ENCODE measurements at places on chromosomes 6 and 20. TPM values are rescaled to one million over a fixed set of nuclear protein-coding genes. Genes with fewer than 3 reads are reported as not detected.

GRCh38 chr6:98653179-98653578 is 181.2 kb upstream of the POU3F2 start:
- DNase-seq = no peak

GRCh38 chr6:107666981-107667601 is 157.0 kb downstream of the SCML4 start:
- DNase-seq = no peak

- no peak for DNase-seq
Measured at GRCh38 chr6:15021074-15021473, 224.8 kb upstream of the JARID2 start.

The ECT2L gene
- polyA plus RNA-seq = 0.35 TPM

GRCh38 chr6:157731221-157731620 is 91.8 kb upstream of the SNX9 start:
- DNase-seq = no peak

The BNIP5 gene
- polyA plus RNA-seq = 0.16 TPM

The TMEM170B gene
- 10.5 TPM for polyA plus RNA-seq

DNA sequence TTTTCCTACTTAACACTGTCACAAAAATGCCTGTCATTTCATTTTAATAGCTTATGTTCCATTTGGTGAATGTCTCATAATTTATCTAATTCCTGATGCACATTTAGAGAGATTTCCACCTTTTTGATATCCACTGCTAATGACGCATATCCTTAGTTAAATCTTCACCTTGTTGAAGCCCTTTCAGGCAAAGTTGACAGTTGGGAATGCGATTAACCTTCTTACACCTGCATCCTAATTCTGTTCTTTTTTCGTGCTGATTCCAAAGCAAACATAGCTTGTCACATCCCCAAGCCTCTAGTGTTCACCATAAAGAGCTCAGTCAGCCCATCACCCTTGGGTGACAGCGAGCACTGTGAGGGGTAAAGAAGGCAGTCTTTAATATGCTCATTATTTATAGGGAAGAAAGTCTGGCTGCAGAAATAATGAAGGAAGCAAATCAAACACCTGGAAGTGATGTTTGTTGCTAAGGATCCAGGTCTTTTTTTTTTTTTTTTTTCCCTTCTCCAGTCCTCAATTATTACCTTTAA is 205.6 kb downstream of the DTNBP1 start:
- DNase-seq = no peak

DNA sequence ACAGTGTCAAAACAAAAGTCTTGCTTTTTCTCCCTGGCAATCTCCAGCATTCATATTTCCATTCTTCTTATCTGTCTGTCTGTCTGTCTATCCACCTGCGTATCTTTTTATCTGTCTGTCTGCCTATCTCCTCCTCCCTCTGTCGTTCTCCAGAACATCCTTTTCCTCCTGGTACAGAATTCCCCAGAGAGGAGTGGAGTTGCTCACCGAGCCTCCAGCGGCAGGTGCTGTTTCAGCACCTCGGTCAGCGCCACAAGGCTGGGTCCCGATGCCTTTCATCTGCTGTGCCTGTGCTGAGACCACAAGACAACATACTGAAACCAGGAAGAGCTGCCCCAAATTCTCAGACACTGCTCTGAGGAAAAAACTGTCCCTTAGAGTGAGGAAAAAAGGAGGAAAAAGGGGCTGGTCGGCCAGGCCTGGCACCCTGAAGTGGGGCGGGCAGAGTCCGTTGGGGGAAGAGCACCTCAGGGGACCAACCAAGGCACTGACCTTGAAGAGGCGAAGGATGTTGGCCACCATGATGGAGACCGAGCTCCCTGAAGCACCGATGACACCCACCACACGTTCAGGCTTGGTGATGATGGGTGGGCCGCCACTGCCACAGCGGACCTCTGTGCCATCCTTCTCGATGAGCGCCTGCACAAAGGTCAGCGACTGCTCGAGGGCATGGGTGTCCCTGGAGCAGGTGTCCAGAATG is 13.3 kb downstream of the GRM4 start:
- peak; percentile 64 for DNase-seq

The RIMS4 gene
- 0.70 TPM for polyA plus RNA-seq

DNA sequence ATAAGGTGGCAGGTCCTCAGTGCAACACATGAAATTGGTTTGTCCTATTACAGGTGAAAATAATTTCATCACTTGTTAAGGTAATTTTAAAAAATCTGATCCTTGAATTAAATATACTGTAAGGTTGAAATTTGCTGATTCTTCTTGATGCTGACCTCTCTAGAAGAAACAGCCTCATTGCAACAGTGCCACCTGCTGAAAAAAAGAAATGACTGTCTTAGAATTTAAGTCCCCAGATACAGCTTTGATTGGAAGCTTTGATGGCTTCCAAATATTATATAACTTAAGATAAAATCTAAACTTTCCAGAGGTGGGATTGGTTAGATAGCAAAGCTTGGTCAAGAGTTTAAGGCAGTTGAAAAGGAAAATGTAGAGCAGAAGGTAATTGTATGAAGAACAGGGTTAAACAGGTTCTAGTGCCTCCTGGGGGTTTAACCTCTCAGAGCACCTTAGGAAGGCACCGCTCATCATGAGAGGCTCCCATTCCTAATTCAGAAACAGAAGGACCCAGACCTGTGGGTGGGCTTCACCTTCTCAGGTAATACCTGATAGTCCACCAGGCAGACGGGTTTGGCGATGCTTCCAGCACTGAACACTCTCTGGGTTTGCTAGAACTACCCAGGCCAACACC is 401.0 kb downstream of the PAX1 start:
- DNase-seq = peak; percentile 42

The FKBP5 gene
- polyA plus RNA-seq = 24.9 TPM

DNA sequence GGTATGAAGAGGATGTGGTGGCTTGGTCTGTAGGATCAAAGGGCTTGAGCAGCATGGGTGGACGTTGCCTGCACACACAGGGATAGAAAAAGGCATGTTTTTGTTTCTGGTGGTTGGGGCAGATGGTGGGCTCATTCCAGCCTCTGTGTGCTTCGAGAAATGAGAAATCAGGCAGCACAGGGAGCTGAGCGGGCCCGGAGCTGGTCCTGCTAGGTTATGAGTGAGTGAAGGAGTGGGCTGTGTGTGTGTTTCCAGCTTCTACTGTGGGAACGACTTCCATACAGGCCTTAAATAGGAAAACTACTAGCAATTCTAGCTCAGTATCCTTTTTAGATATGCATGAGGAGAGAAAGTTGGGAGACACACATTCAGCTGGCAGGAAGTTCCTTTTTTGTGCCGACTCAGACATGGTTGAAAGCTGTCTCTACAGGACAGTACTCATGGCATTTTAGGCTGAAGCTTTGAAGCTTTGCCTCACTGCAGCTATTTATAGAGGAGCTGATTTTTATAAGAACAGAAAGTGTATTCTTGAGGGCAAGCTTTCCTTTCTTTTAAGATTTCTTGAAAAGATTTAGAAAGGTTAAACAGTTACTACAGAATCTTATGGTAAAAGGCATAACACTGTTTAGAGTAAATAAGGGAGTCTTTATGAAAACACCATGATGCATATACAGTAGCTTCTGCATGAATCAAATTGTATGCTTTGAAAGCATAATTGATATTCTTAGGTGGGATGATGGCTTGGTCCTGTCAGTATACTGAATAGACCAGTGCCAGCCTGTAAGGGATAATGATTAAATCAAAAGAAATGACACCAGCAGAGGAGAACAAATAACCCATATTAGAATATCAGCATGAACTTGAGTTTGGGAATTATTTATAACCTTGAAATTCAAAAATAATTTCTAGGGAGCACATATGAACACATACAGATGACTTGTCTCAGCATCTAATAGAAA is 104.0 kb upstream of the MAN1A1 start:
- no peak for DNase-seq

The PRDM1 gene
- polyA plus RNA-seq = 2.1 TPM

- DNase-seq = no peak
Measured at GRCh38 chr6:53703047-53703446, 37.5 kb upstream of the KLHL31 start.

The DLK2 gene
- 1.6 TPM for polyA plus RNA-seq

DNA sequence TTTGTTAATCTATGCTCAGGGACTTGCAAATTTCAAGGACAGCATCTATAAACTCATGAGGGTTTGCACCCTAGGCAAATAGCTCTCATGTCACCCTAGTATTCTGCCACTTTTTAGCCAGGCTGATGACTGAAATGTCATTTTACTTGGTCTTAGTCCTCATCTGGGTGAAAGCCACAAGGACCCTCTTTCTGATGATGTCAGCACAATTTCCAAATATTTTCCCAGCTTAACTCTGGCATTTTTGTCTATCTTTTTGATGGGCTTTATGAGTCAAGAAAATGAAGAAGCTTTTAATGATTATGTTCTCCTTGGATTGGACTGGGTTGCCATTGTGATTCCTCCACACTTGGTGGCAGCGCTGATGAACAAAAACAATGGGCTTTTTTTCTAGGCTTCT is 420.1 kb upstream of the BTBD3 start:
- DNase-seq = no peak

The SUMO4 gene
- 1.4 TPM for polyA plus RNA-seq

DNA sequence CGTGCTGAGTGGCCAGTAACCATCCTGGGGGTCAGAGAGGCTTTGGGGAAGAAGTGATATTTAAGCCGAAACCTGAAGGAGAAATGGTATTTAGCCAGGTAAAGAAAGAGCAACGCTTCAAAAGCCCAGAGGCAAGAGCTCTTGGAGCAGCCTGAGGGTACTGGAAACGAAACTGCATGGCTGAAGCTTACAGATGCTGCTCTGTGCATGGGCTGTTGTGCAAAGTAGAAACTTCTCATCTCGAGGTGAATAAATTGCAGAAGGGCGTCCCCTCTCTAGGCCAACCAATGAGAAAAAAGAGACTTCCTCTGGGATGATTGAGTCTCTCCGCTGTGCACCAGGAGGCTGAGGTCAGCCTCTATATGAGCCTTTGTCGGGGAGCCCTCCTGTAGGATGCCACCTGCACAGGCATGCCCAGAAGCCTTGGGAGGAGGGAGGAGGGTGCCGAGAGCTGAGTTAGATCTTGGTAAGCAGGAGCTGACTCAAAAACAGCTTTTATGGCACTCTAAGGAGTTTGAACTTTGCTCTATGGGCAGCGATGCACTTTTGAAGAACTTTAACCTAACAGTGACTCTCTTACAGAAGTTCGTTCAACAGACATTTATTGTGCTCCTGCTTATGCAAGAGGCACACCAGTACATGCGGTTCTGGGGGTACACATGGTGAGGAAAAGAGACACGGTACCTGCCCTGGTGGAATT is 61.6 kb upstream of the EDN1 start:
- DNase-seq = no peak

The IL20RA gene
- 2.6 TPM for polyA plus RNA-seq

DNA sequence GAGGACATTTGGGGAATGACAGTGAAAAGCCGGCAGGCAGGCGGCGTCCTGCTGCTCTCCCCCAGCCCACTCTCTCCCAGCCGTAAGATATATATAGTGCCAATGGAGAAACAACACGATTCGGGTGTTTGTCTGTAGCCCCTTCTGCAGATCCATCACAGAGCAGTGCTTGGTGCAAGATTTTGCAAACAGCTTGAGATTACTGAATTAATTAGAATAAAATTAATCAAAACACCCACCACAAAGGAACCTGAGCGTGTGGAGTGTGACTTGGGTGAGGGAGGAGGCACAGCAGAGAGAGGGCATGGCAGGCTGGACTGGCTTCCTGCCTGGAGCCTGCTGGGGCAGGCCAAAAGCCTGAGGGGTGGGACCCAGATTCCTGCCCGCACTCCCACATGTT is 28.8 kb upstream of the CCDC167 start:
- DNase-seq = no peak

- no peak for DNase-seq
Measured at GRCh38 chr6:111685526-111685925, 79.8 kb upstream of the TRAF3IP2 start.

GRCh38 chr6:100430962-100431361 is 33.8 kb downstream of the SIM1 start:
- no peak for DNase-seq

GRCh38 chr20:50356525-50356885 is 153.7 kb upstream of the PTPN1 start:
- DNase-seq = no peak

DNA sequence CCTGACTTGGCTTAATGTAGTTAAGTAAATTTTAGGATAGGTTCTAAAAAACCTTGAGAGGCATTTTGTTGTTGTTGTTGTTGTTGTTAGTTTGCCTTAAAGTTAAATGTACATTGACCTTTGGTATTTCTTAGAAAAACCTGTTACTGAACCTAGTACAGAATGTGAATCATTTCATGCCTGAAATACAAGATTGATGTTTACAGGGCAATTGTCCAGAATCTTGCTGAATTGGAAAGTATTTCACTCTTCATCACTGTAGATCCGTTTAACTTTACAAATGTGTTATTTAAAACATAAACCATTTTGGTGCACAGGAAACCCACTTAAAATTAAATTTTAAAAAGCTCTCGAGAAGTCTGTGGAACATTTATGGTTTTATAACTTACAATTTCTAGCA is 75.0 kb downstream of the CEP57L1 start:
- DNase-seq = no peak

GRCh38 chr6:83558975-83559374 is 46.6 kb downstream of the PRSS35 start:
- no peak for DNase-seq

DNA sequence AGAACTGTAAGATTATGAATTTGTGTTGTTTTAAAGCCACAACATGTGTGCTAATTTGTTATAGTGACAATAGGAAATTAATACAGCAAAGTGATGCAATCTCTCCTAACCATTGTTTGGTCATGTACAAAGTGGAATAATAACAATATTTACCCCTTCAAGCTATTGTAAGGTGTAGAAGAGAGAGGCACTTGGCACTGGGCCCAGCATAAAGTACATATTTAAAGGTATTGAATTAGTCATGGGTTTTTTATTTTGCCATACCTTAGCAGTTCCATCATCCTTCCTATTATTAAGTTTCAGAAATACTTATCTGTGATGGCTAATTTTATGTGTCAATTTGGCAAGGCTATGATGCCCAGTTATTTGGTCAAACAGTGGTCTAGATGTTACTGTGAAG is 322.4 kb upstream of the TSHZ2 start:
- no peak for DNase-seq

DNA sequence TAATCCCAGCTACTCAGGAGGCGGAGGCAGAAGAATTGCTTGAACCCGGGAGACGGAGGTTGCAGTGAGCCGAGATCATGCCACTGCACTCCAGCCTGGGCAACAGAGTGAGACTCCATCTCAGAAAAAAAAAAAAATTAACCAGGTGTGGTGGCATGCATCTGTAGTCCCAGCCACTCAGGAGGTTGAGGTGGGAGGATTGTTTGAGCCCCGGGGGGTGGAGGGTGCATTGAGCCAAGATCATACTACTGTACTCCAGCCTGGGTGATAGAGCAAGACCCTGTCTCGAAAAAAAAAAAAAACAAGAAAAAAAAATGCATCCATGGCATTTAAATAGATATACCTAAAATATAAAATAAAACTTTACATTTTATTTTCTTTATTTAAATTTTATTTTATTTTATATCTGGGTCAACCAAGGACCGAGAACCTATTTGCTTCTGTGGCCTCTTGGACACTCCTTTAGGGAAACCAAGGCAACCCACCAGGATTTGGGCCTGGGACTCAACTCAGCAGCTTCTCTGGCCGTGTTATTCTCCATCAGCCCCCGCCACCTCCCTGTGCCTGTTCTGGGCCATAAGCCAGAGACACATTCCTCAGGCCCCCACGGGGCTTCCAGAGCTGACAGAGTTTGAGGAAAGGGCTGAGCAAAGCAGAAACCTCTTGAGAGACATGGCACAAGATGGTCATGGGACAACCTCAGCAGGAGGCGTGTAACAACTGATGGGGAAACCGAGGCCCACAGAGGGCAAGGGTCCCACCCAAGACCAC is 6.2 kb downstream of the SNTA1 start:
- no peak for DNase-seq

The GJA10 gene
- polyA plus RNA-seq = not detected
